ENCODE measurements at places on chromosomes 4 and X. TPM values are rescaled to one million over a fixed set of nuclear protein-coding genes. Genes with fewer than 3 reads are reported as not detected.

ASB9 gene
- polyA plus RNA-seq = not detected

PLAC1 gene
- not detected for polyA plus RNA-seq

S100P gene
- polyA plus RNA-seq = not detected

CCDC110 gene
- not detected for polyA plus RNA-seq

C4orf51 gene
- not detected for polyA plus RNA-seq

HSFX1 gene
- 0.57 TPM for polyA plus RNA-seq

HOPX gene
- polyA plus RNA-seq = 2.0 TPM

FIP1L1 gene
- polyA plus RNA-seq = 94.5 TPM

LONRF3 gene
- polyA plus RNA-seq = 0.41 TPM

GPRASP2 gene
- polyA plus RNA-seq = 96.4 TPM

PSAPL1 gene
- not detected for polyA plus RNA-seq

GASK1B gene
- 0.40 TPM for polyA plus RNA-seq

APLN gene
- polyA plus RNA-seq = 0.38 TPM

MAGEA9 gene
- polyA plus RNA-seq = not detected

KLB gene
- polyA plus RNA-seq = not detected

Data from neural cell (in vitro differentiated cells).